Karpas-422 (cell line): ENCODE measurements at places on chromosomes 4 and X. TPM values are rescaled to one million over a fixed set of nuclear protein-coding genes. Genes with fewer than 3 reads are reported as not detected.

Gene UGT2B15
- not detected in 2 replicates for total RNA-seq

DNA sequence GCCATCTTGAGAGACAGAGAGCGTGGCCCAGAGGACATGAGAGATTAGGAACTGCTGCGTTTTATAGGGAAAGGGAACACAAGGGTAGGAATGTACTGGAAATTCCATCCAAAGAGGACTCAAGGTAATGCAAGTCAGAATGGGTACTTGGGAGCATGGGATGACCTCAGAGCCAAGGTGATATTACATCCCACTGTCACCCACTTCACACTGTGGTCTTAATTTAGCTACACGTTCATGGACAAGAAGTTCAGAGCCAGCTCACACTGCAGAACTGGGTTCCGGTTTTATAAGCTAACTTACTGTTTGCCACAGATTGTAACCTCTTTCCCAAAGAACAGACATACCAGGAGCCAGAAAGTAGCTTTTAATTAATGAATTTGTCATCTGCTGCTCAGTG lies 244.7 kb downstream of the CBR4 start:
- DNase-seq, result no peak

DNA sequence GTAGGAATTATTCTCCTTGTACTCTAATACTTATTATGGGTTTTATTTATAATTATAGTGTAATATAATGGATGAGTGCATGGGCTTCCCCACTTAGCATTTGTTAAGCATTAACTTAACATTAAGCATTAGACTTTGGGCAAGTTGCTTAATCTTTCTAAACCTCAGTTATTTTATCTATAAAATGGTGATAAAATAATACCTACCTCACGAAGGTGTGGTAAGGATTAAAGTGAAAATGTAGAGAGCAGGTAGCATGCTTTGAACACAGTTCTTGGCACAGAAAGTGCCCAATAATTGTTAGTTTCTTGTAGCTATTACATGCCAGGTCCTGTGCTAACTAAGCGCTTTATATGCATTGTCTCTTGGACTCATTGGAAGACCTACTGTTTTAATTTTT lies 2.6 kb downstream of the MSMO1 start:
- no peak for DNase-seq

DNA sequence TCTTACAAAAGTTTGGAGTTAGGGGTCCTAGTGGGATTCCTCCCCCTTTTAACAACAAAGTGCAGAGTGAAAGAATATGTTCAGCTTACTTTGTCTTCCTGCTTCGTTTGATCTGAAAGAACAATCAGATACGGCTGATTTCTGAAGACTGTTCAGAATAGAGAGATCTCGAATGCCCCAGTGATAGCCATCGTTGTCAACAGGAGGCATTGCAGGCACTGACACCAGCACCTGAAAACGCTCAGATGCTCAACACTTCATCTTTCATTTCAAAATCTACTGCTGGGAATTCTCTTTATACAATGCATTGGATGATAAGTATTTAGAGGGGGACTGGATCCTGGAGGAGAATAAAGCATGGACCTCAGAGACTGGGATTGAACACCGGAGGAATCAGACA lies 186.3 kb upstream of the TENM3 start:
- no peak for DNase-seq

DNA sequence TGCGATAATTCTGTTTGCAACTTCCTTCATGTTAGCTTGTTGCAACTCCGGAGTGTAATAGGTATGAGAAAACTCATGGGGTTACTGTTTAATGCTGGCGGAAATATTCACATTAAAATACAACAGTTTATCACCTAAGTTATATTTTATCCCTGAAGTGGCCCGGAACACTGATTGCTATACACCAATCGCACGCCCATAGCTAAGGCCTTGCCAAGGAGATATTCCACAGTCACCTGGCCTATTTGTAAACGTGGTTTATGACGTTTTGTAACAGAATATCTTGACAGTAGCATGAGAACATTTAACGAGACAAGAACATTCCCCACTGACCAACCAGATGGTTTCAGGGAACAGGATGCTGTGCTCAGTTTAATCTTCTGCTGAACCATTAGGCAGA lies 23.2 kb upstream of the FAM90A26 start:
- no peak for DNase-seq

GRCh38 chrX:139932901-139933796 lies at the start of gene ATP11C:
Gene ATP11C, minus strand, starts transcription at chrX:139933053. Its CDS starts 1,011 bp downstream, at chrX:139932042.
- peak; percentile 92 for DNase-seq

DNA sequence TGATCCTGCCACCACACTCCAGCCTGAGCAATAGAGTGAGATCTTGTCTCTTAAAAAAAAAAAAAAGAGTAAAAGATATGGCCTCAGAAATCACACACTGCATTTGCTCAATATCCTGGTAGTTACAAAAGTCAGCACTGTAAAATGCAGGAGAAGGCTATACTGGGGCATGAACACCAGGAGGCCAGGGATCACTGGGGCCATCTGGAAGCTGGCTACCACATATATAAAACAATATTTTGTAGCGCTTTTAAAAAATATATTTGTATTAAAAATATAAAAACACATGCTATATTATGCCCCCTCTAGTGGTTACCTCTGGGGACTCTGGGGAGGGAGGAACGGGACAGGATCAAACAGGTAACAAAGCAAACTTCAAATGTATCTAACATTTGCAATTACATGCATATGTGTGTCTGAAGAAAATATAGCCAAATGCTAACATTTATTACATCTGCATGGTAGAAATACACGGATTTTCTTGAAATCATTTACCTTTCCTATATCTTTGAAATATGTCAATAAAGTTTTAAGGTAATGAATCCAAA lies 4.0 kb downstream of the C4orf46 start:
- peak; percentile 71 for DNase-seq

DNA sequence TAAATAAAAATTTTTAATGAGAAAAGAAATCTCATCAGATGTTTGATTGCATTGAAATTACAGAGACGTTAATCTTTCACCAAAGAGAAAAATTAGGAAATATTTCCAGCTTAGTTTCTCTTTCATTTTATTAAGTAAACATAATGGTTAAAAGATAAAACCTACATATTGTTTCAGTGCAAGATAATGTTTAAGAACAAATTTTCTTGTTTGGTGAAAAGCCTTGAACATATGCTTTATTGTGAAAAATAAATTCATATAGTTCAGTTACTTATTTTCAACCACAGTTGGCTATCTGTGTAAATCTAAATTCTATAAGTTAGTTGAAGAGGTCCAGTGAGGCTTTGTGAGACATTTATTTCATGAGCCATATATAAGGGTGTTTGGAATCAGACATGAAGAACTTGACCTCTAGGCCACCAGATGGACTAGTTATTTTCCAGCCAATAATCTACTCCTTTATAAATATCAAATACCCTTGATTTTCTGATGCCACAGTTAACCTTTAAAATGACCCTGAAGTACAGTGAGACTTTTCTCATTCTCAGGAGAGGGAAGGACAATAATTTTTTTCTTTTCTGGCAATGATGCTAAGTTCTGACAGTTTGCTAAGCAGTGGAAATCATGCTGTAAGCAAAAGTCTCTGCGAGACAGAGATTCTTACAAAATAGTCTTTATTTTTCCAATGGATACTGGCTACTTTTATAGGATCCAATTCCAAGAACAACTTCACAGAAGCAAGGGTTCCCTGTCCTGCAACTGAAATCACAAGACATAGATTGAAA lies 2.5 kb downstream of the ARSJ start:
- no peak for DNase-seq

- DNase-seq, result no peak
Observed at GRCh38 chrX:151996347-151996746, 21.9 kb upstream of the GABRE start.

Gene TMPRSS11A
- total RNA-seq, result not detected in 2 replicates

DNA sequence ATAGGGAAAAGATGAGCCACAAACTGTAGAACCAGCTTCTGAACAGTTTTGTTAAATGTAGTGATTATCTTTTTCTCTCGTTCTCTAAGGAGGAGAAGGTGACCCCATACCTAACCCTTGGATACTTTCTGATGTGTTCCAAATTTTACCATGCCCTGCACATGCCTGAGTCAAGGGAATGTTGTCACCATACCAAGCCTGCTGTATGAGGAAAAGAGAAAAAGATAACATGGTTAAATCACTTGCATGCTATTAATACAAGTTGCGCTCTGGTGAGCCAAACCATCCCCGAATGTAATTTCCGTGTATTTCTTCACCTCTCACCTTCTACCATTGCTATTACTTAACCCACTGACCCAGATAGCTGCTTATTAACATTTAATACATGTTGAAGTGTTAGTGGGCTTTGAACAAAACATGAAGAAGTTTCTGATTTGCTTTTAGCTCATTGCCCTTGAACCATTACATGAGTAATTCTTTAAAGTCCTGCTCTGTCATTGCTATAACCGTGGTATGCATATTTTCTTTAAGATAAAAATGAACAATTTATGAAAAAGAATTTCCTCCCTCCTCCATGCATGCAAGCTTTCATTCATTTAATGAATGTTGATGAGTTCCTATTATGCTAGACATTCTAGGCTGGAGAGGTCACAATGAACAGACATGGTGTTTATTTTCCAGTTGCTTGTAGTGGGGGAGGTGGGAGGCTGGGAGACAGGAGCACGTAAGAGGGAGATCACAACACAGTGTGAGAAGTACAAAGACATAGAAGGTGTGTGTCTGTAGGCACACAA lies 13.6 kb upstream of the KIT start:
- DNase-seq, result no peak

Gene BCORL1
- total RNA-seq, result 3.5 and 5.3 TPM in 2 replicates

DNA sequence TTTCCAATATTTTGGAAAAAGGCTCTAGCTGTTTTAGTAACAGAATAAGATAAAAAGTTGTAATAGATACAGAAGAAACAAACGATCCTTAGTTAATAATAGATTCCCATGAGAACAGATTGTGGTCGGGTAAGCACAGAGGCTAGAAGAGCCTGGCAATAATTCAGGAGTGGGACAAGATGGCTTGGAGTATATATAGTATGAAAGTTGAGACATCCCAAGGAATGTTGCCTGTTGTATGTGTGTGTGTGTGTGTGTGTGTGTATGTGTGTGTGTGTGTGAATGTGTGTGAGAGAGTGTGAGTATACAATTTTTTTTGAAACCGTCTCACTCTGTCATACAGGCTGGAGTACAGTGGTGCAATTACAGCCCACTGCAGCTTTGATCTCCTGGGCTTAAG lies 150.7 kb downstream of the PDGFC start:
- no peak for DNase-seq

DNA sequence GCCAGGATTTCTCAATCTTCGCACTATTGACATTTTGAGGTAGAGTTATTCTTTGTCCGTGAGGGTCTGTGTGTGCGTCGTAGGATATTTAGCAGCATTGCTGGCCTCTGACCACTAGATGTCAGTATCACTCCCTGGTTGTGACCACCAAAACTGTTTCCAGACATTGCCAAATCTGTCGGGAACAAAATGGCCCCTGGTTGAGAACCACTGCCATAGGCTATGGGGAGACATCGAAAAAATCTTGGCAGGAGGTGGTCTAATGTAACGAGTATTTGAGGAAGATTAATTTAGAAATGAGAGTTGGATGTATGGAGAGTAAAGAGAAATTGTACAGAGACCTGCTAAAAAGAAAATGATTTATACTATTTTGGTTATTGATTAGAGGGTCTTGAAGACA lies 108.4 kb downstream of the DOCK11 start:
- DNase-seq, result peak; percentile 86

- peak; percentile 86 for DNase-seq
Observed at GRCh38 chr4:128286474-128287058, 1.0 kb downstream of the PGRMC2 start.

DNA sequence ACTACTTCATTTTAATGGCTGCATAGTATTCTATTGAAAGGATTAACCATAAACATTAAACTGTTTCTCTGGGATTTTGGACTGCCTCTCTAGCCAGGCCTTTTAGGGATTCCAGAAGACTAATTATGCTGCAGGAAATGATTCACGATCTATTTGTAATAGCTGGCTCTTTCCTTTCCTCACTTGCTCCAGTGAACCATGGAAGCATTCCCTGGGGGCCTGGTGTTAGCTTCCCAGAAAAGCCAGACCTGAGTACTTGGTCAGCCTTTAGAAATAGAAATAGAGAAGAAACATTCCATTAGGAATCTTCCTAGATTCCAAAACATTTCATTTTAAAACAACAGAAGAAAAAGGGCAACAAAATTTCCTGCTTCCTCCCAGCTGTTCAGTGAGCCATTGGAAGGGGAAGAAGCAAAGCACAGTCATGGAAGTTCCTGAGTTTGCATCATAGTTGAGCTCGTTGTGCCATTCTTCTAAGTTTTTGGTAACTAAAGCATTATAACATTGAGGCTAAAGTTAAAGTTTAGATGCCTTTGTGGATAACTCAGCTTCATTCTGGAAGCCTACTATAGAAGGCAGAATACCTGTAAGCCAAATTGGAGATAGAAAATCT lies 83.5 kb downstream of the NPNT start:
- DNase-seq, result no peak

Gene PRKG2
- not detected in 2 replicates for total RNA-seq

Gene KDR
- not detected in 2 replicates for total RNA-seq

DNA sequence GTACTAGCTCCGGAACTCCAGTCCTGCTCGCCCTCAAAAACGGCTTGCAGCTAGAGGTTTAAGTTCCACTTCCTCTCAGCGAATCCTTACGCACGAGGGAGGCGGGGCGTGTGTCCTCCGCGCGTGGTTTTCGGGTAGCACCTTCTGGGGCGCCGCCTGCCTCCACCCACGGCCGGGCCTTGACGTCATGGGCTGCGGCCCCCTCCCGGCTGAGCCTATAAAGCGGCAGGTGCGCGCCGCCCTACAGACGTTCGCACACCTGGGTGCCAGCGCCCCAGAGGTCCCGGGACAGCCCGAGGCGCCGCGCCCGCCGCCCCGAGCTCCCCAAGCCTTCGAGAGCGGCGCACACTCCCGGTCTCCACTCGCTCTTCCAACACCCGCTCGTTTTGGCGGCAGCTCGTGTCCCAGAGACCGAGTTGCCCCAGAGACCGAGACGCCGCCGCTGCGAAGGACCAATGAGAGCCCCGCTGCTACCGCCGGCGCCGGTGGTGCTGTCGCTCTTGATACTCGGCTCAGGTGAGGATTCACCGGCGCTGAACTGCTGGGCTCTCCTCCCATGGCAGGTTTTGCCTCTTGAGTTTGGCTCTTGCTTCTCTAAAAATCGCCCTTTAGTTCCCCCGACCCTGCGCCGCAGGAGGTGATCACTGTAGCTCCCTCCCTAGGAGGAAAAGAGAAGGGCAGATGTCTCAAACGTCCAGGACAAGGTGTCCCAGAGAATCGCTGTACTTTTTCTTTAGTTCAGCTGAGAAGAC lies at the start of gene AREG:
AREG (plus strand) TSS at position 246 of the 752 bp plus-strand sequence; CDS start at position 456, 210 bp downstream.
- peak; percentile 85 for DNase-seq

DNA sequence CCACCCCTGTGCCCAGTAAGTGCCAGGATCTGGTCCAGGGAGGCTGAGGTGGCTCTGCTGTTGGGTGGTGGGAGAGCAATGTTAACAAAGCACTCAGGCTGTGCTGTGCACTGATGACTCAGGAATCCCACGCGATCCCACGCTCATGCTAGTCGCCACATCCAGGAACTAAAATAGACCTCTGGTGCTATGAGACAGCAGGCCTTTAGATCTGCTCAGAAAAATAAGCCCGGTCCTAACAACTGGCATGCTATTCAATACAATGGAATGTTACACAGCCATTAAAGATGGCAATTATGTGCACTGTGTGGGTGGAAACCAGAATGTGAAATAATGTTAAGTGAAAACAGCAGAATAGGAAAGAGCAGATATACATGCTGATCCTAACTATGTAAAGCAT lies 26.0 kb downstream of the ARL13A start:
- DNase-seq, result no peak
